Osteocyte (in vitro differentiated cells): ENCODE measurements at places on chromosomes 16 and 17. TPM values are rescaled to one million over a fixed set of nuclear protein-coding genes. Genes with fewer than 3 reads are reported as not detected.

Gene ECI1
- 46.4 and 48.1 TPM in 2 replicates for total RNA-seq

Gene ABCA5
- 15.9 and 18.9 TPM in 2 replicates for total RNA-seq

Gene STX1B
- 1.8 and 4.5 TPM in 2 replicates for total RNA-seq

Gene EXOC3L1
- total RNA-seq: not detected in 2 replicates

Gene PIK3R5
- total RNA-seq: not detected in 2 replicates

Gene CIBAR2
- not detected in 2 replicates for total RNA-seq

Gene DOC2A
- 1.3 TPM in 2 replicates for total RNA-seq

Gene QPRT
- total RNA-seq: 23.5 and 30.1 TPM in 2 replicates

Gene GRIN2C
- total RNA-seq: 0.10 and 0.13 TPM in 2 replicates

Gene ASGR2
- total RNA-seq: not detected in 2 replicates

DNA sequence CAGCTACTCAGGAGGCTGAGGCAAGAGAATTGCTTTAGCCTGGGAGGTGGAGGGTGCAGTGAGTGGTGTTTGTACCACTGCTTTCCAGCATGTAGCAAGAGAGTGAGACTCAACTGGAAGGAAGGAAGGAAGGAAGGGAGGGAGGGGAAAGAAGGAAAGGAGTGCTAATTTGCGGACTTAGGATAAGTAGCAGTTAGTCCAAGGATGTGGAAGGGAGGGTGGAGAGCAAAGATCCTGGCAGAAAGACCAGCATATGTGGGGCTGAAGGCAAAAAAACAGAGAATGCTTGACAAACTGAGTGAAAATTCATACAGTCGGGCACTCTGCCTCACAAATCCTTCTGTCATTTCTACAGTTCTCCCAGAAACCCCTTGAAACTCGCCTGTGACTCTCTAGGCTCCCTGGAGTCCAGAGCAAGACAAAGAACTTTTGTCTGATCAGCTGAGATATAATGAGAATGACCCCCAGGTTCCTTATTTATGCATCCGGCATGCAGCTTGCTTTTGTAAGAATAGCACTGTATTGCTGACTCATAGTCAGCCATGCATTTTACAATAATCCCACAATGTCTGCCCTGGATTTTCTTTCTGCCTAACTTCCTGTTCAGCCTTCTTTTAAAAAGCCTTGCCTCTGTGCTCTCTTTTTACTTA, 31.5 kb downstream of the CDK5RAP3 start:
- DNase-seq: no peak

- no peak for DNase-seq
These were observed 27.1 kb downstream of the TAC4 start for GRCh38 chr17:49820773-49821172.

DNA sequence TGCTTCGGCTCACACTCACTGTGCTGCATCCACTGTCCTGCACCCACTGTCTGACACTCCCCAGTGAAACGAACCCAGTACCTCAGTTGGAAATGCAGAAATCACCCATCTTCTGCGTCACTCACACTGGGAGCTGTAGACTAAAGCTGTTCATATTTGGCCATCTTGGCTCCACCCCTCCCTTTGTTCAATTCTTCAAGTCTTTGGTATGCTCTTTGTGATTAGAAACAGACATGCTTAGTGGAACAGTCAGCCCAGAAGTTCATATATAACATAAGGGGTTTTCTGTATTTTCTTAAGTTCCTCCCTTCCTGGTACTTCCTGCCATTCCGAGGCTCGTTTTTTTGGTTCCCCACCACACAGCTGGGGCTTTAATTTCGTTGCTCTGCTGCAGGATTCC, 398.5 kb upstream of the DYNLRB2 start:
- DNase-seq: no peak

GRCh38 chr17:18966831-18967624, 15.1 kb downstream of the SLC5A10 start:
- no peak for DNase-seq

DNA sequence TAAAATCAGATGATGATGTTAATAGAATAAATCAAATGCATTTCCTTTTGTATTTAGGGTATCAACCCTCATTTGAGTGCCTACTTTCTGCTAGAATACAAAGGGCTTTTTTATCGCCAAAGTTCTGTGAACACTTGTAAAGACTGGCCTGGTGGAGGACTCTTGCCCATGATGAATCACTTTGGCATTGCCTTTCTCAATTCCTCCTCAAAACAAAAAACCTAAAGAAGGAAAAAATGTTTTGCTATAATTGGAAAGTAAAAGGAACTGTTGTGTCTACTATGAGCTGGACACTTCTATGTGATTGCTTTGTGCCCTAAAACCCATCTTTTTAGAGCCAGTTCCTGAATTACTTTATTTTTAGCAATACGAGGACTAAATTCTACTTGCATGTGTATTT, 13.0 kb upstream of the DHRS11 start:
- no peak for DNase-seq

GRCh38 chr17:30579610-30580315, 102.6 kb downstream of the GOSR1 start:
- DNase-seq: no peak

GRCh38 chr16:85370543-85370880, 242.6 kb upstream of the GSE1 start:
- DNase-seq: no peak

GRCh38 chr17:40538936-40539705, 26.2 kb downstream of the CCR7 start:
- DNase-seq: no peak

GRCh38 chr17:65809366-65809765, 247.9 kb upstream of the AXIN2 start:
- no peak for DNase-seq

DNA sequence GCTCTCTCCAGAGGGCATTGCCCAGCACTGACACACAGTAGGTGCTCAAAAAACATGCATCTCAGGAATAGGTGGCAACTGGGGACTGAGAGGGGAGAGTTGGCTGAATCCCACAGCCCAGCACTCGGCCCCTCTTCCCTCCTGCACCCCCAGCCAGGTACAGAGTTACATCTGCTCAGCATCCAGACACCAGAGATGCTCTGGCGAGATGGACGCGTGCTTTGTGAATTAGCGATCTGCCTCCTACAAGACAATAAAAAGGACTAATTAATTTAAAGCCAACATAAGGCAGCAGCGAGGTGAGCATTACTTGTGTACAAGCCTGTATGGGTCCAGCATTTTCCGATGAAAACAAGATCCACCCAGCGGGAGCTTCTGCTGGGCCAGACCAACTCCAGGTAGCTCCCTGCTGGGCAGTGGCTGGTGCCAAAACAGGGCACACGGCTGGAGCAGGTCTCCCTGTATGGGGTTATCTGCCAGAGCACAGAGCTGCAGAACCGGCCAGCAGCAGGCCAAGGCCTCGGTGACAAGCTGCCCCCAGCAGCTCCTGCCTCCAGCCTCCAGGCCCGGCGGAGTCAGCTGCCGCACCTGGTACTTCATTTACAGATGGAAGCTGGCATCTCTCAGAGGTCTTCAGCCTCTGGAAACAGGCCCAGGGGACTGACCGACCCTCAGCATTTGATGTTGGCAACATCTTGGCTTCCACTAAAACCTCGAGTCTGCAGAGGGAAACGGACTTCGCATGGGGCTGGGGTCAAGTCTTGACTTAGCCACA, 219.7 kb upstream of the SDK2 start:
- no peak for DNase-seq

DNA sequence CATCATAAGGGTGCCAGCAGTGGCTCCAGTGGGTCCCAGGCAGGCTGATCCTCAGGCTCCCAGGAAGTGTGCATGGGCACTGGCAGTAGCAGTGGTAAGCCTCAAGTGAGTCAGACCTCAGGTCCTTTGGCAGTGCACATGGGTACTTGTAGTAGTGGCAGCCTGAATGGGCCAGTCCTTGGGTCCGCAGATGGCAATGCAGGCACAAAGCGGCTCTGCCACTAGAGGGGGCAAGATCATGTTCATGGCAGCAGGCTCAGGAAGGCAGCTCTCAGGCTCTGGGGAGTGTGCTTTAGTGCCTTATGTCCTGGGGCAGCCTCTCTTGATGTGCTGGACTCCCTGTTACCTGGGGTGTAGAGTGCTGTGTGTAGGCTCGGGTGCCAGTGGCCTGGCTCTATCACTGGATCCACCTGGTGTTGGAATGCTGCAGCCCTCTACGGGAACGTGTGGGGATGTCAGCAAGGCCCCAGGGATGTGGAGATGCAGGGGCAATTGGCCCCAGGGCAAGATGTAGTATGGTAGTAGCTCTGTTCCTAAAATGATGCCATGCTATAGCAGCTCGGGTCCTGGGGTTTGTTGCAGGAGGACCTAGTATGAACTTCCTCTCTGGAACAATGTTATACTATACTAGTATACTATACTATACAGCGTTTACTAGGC, 11.0 kb downstream of the ACSM3 start:
- no peak for DNase-seq

DNA sequence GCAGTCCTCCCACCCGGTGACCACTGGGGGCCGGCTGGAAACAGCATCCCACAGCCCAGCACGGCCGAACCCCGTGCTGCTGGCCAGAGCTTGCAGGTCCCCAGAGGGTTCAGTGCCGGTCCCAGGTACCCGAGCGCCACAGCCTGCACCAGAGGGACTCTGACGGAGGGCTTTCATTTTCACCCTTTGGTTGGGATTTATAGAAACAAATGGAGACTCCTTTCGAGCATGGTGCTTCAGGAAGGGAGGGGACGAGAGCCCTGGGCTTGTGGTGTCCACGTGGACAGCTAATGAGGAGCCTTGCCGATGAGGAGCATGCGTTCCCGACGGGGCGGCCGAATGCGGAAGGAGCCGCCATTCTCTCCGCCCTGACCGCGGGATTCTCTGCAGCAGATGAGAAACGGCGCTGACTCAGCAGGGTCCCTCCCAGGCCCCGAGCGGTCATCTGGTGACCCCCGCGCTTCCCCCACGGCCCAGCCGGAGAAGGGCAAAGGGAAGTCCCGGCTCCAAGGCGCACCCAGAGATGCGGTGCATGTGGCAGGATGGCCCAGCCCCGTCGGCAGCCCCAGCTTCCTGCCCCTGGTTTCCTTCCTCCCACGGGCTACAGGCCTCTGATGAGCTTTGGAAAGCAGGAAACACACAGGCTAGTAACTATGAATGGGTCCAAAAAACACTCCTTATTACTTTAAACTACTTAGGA, 9.8 kb downstream of the SLC38A10 start:
- no peak for DNase-seq

DNA sequence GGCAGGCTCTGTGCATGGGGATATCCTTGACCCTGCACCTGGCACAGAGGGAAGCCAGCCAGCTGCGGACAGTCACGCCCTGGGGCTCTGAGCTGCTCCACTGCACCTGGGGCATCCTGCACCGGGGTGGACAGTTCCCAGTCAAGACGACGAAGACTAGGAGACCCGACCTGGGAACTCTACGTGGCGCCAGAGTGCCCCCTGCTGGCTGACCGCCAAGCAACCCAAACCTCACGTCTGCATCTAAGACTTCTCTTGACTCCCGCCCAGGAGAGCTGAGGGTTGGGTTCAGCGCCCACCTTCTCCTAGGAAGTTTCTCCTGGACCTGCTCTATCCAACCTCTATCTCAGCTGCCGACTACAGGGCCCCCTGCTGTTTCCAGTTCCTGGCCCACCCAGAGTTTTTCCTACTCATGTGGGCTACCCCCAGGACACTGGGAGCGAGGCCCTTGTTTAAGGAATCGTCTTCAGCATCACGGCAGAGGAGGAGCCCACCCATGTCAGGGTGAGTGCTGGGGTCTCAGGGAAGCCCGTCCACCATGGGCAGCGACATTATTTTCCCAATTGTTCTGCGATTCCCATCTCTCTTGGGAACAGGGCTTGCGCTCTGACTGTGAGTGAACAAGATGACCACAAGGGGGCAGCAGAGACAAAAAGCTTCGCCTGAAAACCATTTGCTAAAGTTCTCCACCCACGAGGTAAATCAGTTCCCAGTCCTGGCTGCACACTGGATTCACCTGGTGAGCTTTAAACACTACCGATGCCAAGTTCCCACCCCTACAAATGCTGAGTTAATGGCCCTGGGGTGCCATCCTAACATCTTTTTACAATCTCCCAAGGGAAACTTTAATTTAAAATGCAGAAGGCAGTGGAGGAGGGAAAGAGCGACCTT, 29.3 kb downstream of the TLE7 start:
- DNase-seq: peak; percentile 89

DNA sequence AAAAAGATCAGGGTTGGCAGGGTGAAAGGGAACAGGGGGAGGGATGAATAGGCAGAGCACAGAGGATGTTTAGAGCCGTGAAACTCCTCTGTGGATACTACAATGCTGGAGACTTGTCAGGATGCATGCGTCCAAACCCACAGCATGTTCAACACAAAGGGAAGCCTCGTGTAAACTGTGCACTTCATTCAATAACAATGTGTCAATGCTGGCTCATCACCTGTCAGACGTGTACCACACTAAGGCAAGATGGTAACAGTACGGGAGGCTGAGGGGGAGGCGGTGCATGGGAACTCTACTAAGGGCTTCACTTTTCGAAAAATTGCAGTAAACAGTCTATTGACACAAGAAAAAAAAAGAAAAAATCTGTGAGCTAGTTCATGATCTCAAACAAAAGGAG, 63.7 kb downstream of the C16orf95 start:
- DNase-seq: no peak

DNA sequence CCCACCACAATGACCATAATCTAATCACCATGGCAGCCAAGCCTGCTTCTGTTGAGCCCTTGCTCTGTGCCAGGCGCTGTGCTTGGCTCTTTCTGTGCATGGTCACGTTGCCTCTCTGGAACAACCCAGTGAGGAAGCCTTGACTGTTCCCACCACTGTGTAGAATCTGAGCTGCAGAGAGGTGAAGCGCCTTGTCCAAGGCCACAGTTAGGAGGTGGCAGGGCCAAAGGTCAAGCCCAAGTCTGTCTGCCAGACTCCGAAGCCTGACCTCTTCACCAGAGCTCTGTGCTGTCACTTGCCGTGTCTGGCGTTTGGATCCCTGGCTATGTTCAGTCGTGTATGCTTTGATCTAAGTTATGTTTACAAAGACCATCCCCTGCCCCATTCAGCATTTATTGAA, 10.5 kb downstream of the CLEC16A start:
- no peak for DNase-seq

DNA sequence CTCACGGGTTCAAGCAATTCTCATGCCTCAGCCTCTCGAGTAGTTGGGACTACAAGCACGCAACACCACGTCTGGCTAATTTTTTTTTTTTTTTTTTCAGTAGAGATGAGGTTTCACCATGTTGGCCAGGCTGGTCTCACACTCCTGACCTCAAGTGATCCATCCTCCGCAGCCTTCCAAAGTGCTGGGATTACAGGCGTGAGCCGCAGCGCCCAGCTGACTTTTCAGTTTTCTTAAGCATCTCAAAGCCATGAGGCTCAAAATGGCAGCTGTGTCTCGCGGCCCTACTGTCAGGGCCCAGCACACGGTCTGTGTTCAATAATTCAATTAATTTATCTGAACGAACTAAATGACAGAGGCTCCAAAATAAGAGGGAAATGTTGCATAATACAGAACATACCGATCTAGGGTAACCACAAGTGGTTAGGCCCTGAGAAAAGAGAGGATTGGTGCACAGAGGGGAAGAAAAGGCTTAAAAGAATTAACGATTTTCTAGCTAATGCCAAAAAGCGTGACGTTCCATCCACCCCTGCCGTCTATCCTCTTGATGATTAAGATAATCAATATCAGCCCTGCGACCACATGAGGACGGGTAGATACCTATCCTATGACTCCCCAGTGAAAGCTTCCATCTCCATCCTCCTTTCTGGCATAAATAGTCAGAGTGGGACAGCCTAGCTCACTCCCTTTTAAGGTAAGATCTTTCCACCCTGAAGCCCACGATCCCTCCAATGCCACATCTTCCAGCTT, 136.9 kb downstream of the SLC39A11 start:
- DNase-seq: no peak
